Urinary bladder (tissue), 4 donors: ENCODE measurements at places on chromosomes 2 and 18. TPM values are rescaled to one million over a fixed set of nuclear protein-coding genes. Genes with fewer than 3 reads are reported as not detected.

Gene COA5
- 54.2 TPM for total RNA-seq

Gene ARMC9
- 25.9 TPM for total RNA-seq

Gene MROH2A
- 0.32 TPM for total RNA-seq

Gene ALLC
- 0.16 TPM for total RNA-seq

Gene LAMA1
- 2.9 TPM for total RNA-seq

Gene TXNDC2
- not detected for total RNA-seq

Gene SDC1
- total RNA-seq: 87.1 TPM

Gene UBXN4
- 107 TPM for total RNA-seq

Gene BCL2
- total RNA-seq: 53.9 TPM

Gene EFHD1
- total RNA-seq: 1.4 TPM

Gene CACNB4
- total RNA-seq: 33.9 TPM

Gene TLX2
- 0.63 TPM for total RNA-seq

Gene TGFA
- 4.1 TPM for total RNA-seq

Gene ANO7
- 0.58 TPM for total RNA-seq

Gene C2orf66
- total RNA-seq: 0.32 TPM

Gene NETO1
- total RNA-seq: 2.4 TPM

Gene TMEM169
- total RNA-seq: 0.85 TPM

Gene TEX44
- total RNA-seq: not detected

Gene LOXHD1
- total RNA-seq: 1.2 TPM

Gene SETBP1
- 46.7 TPM for total RNA-seq

Gene SPATA3
- total RNA-seq: not detected

Gene FAP
- 57.7 TPM for total RNA-seq

Gene CXCR1
- 0.26 TPM for total RNA-seq

Gene BOLA3
- total RNA-seq: 20.2 TPM

Gene ALPP
- not detected for total RNA-seq

Gene CASP10
- total RNA-seq: 19.2 TPM

Gene SLC11A1
- 1.7 TPM for total RNA-seq

Gene ITGA4
- 49.2 TPM for total RNA-seq

Gene SNED1
- total RNA-seq: 11.5 TPM

Gene TSPYL6
- 0.16 TPM for total RNA-seq

Gene ITGB6
- 25.2 TPM for total RNA-seq

Gene SERPINB4
- total RNA-seq: not detected
